ENCODE measurements at places on chromosomes 2 and 18. TPM values are rescaled to one million over a fixed set of nuclear protein-coding genes. Genes with fewer than 3 reads are reported as not detected.

DNA sequence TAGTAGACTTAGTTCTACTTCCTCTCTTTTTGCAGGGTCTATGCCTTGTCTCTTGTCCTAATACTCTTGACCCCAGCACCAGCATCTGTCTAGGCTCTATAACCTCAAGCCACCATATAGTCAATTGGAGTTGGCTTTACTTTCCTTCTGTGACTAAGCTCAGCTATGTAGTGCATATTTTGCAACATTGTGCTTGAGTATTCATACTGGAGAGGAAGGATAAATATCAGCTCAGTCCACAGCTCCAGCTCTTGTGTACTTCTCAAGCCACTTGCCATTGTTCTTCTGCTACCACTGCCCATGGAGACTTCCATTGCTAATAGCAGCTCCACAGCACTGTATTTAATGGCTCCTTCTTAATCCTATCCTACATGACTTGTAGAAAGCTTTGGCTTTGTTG, 35.5 kb upstream of the CD28 start:
- no peak overlapping the region for H3K27ac ChIP-seq
- H3K4me3 ChIP-seq: no peak overlapping the region
- H3K36me3 ChIP-seq: no peaks in the 10 kb centered on the region

The SLC40A1 gene
- total RNA-seq: 0.74 TPM

The AGXT gene
- total RNA-seq: 0.36 TPM

The TAF4B gene
- total RNA-seq: 8.0 TPM

The GTF2A1L gene
- not detected for total RNA-seq

- no peak overlapping the region for H3K4me3 ChIP-seq
- H3K27me3 ChIP-seq: no peaks in the 10 kb centered on the region
- DNase-seq: no peak
- H3K4me1 ChIP-seq: no peaks in the 10 kb centered on the region
- no peak overlapping the region for H3K27ac ChIP-seq
Measured at GRCh38 chr2:32231959-32232358, 32.7 kb downstream of the NLRC4 start.

DNA sequence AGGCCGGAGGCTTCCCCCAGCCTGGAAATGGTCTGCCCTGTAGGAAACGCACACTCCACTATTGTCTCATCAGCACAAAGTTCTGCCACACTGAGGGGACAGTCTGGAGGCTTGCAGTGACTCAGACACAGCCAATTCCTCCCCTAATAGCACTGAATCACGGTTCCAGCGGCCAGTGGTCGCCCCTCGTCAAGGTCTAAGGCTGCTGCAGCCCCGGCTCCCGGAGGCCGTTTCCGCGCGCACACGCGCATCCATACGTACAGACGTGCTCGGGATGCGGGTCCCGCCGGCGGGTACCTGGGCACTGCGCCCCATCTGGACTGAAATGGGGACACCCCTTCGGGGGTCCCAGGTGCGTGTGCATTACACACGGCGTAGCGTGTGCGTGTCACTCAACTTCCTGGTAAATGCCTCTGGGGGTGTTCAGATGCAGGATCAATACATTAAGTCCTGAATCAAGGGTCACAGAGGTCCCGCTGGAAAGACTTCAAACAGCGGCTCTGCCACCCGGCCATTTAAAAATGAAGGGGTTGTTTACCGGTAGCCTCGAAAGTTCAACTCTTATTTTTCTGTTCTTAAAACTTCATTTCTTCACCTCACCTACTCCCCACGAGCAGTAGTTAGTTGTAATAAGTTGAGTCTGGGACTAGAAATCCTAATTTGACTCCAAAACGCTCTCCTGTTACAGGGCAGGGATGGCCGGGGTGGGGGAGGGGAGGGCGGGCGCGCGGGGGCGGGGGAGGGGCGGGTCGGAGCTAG, 572 bp upstream of the ZNF516 start:
- peak overlapping the region; percentile 84 for H3K4me3 ChIP-seq
- DNase-seq: no peak
- peak overlapping the region; percentile 54 for H3K27ac ChIP-seq
- peaks cover 13% of the 10 kb centered on the region for H3K4me1 ChIP-seq
- peaks cover 7% of the 10 kb centered on the region for H3K27me3 ChIP-seq

DNA sequence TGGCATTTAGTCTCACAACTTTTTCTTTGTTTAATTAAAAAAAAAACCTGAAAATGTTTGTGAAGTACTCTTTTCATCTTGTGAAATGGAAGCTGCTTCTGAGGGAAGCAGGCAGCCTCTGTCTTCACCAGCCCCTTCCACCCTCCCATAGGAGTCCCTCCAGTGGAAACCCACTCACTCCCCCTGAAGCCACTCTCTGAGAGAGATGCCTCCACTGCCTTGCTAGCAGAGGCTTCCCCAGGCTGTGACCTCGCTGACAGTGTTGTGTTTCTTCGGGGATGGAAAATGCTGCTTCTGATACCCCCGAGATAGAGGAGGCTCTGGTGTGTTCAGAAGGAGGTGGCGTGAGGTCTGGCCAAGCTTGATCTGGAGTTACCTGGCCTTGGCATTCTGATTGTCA, 59.9 kb downstream of the SH3RF3 start:
- no peak for DNase-seq
- peaks cover 2% of the 10 kb centered on the region for H3K27me3 ChIP-seq

The DLGAP1 gene
- total RNA-seq: 1.8 TPM

DNA sequence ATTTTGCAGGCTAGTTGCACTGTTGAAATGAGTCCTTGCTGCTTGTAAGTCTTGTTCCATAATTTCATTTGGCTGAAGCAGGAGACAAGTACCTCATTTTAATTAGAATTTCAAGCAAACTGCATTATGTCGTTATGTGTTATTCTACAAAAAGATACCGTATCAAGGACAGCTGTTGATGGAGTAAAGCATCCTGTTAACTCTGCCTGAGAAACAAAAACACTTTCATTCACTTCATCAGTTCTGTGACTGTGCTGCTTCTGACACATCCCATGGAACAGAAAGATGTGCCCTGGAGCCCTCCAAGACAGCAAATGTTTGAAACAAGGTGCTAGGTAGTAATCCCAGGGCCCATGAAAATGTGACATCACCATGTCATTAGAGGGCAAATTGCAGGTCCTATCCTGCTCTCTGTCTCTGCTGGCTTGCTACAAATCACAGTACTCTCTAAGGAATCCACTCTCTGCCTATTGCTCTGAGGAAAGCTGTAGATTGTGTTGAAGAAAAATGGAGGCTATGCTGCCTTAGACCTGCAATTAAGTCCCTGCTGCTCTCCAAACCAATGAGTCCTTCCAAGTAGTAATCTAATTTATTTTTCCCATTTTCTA, 209.7 kb upstream of the PARD3B start:
- no peaks in the 10 kb centered on the region for H3K4me1 ChIP-seq
- no peak overlapping the region for H3K4me3 ChIP-seq
- no peaks in the 10 kb centered on the region for H3K27me3 ChIP-seq

DNA sequence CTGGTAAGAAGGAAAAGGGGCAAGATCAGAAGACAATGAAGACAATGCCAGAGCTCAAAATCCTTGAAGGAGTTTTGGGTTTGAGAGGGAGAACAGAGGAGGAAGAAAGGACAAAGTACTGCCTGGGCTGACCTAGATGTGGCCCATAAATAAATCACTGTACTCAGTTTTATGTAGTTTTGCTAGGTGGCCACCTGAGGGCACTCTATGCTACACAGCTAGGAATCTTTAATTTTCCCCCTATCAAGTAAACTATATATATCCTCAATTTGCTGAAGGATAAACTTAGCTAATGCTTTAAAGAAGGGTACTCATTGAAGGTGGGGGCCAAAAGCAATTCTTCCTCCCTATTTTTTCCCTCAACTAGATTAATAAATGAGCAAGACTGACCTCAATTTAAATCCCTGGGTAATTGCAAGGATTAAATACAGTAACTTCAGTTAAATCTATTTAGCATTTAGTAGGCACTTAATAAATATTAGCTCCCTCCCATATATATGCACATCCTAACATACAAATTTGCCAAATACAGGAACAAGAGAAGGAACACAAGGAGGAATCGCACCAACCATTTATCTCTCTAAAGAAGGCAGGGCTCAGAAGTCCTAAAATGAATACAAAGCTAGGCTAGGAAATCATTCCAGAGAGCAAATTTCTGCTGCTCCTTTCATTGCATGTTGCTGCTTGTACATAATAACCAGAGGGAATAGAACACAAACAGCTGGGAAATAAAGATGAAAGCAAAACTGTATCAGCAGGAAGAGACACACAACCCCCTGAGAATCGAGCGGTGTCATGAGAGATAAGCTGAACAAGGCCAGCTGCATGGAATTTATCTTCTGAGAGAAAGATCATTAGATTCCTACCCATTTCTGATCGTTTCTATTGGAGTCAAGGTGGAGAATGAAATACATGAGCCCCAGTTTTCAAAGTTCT, 540.1 kb downstream of the NRXN1 start:
- peak; percentile 5 for DNase-seq
- H3K4me1 ChIP-seq: no peaks in the 10 kb centered on the region
- no peaks in the 10 kb centered on the region for H3K36me3 ChIP-seq
- H3K27ac ChIP-seq: no peak overlapping the region
- H3K27me3 ChIP-seq: no peaks in the 10 kb centered on the region

The TUBA3D gene
- not detected for total RNA-seq

The TTR gene
- total RNA-seq: 1.0 TPM

The TOGARAM2 gene
- 0.44 TPM for total RNA-seq

DNA sequence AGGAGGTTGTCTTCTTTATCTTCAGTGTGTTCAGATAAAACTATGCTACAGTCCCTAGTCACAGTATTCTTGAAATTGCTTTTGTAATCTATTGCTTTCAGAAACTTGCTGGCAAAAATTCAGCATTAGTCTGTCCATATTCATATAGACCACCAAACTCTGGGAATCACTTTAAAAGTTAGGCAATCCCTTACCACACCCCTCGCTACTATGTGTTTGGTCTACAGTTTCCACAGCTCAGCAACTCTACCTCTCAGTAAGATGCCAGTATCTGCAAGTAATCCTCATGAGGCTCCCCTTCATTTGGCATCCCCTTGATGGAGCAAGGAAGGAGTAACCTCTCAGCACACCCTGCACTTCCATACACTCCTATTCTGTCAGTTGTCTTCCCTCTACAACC, 1706.6 kb upstream of the CELF4 start:
- no peak overlapping the region for H3K27ac ChIP-seq
- no peaks in the 10 kb centered on the region for H3K27me3 ChIP-seq
- no peaks in the 10 kb centered on the region for H3K4me1 ChIP-seq
- H3K36me3 ChIP-seq: no peaks in the 10 kb centered on the region
- no peak for DNase-seq

The RPRM gene
- total RNA-seq: not detected

DNA sequence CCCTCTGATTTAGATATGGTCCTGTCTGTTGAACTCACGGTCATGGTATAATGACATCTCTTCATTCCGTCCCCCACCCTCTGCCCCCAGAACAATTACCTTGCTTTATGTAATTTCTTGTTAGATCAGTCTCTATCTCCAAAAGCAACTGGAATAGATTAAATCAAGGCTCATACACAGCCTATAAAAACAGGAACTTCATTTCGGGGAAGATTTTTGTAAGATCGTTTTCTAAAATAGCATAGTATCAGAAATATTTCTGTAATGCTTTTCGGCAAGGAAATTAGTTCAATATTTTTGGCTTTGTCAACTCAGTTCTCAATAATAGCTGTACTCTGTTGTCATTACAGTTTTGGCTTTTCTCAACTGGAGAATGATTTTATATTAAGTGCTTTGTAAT, 157.2 kb downstream of the FMNL2 start:
- no peak for DNase-seq
- peaks cover 39% of the 10 kb centered on the region for H3K4me1 ChIP-seq

DNA sequence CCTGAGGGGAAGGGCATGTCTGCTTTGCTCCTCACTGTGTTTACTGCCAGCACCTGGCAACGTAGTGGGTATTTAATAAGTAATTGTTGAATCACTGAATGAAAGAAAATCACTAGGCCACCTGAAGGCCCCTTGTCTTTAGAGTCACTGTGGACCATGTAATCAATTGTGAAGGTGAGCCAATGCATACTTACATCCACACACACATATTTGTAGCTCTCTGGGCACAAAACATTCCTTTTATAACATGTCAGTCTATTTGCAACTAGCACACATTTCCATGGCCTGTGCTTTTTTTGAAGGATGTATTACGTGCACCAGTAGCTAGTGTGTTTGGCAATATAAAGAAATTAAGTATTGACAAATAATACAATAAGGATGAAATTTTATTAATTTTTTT, 11.2 kb downstream of the ATP8B1 start:
- peak overlapping the region; percentile 34 for H3K27ac ChIP-seq
- no peak for DNase-seq
- no peak overlapping the region for H3K4me3 ChIP-seq

GRCh38 chr2:240737958-240738357, 46.3 kb downstream of the AQP12A start:
- no peaks in the 10 kb centered on the region for H3K36me3 ChIP-seq
- no peaks in the 10 kb centered on the region for H3K4me1 ChIP-seq
- H3K27me3 ChIP-seq: no peaks in the 10 kb centered on the region
- DNase-seq: no peak

GRCh38 chr2:171157109-171157500, 3.6 kb downstream of the TLK1 start:
- H3K27ac ChIP-seq: no peak overlapping the region
- H3K36me3 ChIP-seq: no peaks in the 10 kb centered on the region
- H3K4me1 ChIP-seq: peaks cover 39% of the 10 kb centered on the region

DNA sequence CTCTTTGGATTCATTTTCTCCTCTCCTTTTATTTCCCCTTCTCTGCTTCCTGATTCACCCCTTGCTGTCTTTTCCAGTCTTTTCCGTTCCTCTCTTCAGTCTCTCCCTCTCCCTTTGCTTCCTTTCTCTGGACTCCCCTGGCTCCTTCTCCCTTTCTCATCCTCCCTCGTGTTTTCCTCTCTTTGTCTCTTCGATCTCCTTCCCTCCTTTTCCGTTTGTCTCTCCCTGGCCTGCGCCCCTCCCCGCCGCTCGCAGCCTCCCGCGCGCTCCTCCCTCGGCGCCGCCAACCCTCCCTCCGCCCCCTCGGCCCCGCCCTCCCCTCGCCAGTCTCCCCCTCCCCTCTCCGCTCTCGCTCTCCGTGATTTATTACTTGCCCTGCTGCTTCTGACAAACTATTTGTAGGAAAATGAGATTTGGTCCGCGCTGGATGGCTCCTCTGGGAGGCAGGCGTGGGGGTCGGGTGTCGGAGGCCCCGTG, 46.0 kb upstream of the PAX8 start:
- DNase-seq: no peak
- no peaks in the 10 kb centered on the region for H3K36me3 ChIP-seq
- H3K27ac ChIP-seq: peak overlapping the region; percentile 60
- H3K4me1 ChIP-seq: peaks cover 2% of the 10 kb centered on the region
- H3K27me3 ChIP-seq: no peaks in the 10 kb centered on the region

GRCh38 chr2:73895473-73895872, 2.7 kb downstream of the ACTG2 start:
- H3K4me3 ChIP-seq: no peak overlapping the region
- H3K4me1 ChIP-seq: no peaks in the 10 kb centered on the region
- DNase-seq: no peak
- H3K27ac ChIP-seq: no peak overlapping the region
- H3K27me3 ChIP-seq: no peaks in the 10 kb centered on the region
- H3K36me3 ChIP-seq: no peaks in the 10 kb centered on the region

Data from Panc1 (cell line).